Stimulated activated CD4-positive, alpha-beta T cell treated with anti-CD3 and anti-CD28 coated beads, Interleukin-1b, Interleukin-23, amount 100 ng/mL, for 1 hour (primary cell): ENCODE measurements at places on chromosomes 13 and 19.

DNA sequence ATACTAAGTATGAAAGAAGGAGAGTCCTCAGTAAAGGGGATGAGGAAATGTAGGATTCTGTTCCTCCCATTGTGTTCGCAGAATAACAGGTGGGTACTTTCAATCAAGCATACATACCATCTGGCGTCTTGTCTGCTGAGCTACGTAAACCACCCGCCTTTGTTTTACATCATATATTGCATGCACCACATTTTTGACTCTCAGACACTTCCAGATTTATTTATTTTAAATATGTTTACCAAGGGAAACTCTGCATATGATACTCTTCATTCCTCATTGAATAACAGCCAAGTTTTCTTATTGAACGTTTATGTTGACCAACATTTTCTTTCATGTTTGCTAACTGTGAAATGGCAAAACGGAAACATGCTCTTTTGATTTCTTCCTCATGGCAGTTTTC lies 174.1 kb downstream of the FGF14 start:
- DNase-seq: no peak

DNA sequence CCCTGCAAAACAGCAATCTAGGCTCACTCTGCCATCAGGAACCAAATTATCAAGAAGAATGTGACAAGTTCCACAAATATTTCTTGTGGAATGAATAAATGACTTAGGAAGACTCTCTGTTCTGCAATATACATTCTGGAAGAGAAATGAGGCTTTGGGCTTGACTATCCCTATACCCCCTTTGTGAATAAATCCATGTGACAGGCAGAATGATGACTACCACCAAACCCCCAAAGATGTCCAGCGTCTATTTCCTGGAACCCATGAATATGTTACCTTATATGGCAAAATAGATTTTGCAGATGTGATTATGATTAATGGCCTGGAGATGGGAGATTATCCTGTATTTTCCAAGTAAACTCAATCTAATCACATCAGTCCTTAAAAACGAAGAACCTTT lies 139.3 kb downstream of the ENOX1 start:
- DNase-seq: no peak

- no peak for DNase-seq
Observed at GRCh38 chr19:7722231-7722651, 9.7 kb downstream of the CLEC4G start.

GRCh38 chr13:39102981-39103490 lies 64.8 kb downstream of the NHLRC3 start:
- no peak for DNase-seq

DNA sequence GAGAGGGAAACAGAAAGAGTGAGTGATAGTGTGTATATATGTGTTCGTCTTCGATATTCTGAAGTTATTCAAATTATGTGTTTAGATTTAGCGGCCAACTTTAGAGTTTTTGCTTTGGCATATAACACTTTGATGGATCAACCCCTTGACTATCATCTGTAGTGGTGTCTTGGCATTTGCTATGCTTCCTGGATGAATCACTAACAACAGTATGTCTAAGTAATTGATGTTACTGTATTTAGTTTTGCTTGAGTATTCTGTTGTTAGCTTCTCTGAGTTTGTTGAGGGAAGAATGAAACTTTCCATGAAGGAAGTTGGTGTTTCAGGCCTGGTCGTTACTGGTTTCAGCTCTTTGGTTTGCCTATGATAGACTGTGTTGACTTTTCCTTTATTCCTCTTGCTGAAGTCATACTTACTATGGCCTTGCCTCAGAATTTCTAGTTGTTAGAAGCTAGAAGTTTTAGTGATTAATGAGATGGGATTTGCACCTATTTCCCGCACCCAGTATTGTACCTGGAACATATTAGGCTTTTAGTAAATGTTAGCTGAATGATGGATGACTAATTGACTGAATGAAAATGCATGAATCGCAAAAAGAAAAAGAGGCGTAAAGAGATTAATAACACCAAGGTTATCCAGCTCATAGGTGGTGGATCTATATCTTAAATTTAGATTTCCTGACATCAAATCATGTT lies 20.7 kb downstream of the NDFIP2 start:
- DNase-seq: no peak

- no peak for DNase-seq
Observed at GRCh38 chr19:12792853-12793289, 1.6 kb downstream of the JUNB start.

DNA sequence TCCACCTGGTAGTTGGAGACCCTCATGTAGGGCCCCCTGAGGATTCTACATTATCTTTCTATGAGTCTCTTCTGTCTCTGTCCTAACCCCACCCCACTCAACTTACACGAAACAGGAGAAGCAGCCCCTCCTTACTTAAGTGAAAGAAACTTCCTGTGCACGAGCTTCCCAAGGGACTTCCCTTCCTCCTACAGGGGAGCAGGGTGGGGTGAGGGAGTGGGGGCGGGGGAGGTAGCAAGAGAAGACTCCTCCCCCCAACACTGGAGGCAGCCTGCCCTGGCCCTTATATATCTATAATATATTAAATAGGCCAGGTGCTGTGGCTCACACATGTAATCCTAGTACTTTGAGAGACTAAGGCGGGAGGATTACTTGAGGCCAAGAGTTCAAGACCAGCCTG lies 5.5 kb upstream of the PDE4C start:
- no peak for DNase-seq

DNA sequence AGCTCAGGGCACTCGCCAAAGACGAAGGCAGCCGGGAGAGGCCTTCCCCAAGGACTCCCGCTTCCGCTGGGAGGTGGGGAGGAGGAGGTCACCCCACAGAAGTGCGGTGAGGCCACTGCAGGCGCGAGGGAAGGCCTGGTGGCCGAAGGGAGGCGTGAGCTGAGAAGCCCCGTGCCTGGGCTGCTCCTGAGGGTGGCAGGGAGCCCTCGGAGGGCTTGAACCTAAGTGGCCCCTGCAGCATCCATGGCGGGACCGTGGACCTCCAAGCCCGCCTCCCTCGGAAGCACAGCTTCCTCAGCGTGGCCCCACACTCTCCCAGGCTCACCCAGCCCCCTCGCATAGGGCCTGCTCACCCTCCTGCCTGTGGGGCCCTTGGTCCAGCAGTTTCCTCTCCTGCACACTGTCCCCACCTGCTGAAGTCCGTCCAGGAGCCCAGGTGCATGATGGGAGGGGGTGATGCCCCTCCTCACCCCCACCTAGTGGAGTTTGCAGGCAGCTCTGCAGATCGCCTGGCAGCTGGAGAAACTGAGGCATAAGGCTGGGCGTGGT lies 25.9 kb downstream of the EFNA2 start:
- DNase-seq: no peak

GRCh38 chr19:31501427-31502195 lies 152.4 kb upstream of the TSHZ3 start:
- no peak for DNase-seq

DNA sequence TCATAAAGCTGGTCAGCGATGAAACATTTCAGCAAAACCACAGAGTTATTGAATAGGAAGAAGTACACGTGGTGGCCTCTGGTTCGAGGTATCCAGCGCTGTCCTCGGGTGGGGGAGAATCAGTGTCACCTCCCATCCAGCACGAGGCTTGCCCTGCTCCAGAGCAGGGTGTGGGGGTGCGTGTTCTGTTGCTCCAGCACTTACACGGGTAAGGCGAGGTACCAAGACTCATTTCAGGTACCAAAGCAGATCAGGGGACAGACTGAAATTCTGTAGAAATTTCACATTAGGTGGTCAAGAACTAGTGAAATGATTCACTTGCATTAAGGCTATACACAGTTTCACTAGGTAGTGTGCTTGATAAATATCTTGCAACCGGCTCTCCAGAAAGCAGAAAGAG lies 164.2 kb upstream of the SOX1 start:
- DNase-seq: no peak

DNA sequence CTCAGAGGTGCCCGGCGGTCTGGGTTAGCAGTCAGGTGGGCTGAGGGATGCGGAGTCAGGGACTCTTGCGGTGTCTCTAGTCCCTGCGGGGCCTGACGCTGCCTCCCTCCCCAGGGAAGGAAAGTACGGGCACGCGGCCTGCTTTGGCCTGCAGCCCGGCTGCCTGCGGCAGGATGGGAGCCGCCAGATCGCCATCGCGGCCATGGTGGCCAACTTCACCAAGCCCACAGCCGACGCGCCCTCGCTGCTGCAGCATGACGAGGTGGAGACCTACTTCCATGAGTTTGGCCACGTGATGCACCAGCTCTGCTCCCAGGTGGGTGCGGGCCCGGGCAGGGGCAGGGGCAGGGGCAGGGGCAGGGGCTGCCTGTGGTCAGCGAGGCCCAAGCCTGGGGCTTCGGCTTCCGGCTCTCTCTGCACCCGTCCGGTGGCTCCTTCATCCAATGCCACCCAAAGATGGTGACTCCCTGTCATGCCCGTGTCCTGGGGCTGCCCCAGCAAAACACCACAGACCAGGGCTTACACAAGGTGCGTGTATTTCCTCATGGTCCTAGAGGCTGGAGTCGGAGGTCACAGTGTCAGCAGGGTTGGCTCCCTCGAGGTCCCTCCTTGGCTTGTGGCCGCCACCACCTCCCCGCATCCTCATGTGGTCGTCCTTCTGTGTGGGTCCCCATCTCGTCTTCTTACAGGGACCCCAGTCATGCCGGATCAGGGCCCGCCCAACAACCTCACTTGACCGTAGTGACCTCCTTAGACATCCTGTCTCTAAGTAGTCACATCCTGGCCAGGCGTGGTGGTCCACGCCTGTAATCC lies 11.3 kb upstream of the ZNF554 start:
- DNase-seq: no peak

GRCh38 chr19:37932985-37933936 lies 26.3 kb downstream of the SIPA1L3 start:
- no peak for DNase-seq

DNA sequence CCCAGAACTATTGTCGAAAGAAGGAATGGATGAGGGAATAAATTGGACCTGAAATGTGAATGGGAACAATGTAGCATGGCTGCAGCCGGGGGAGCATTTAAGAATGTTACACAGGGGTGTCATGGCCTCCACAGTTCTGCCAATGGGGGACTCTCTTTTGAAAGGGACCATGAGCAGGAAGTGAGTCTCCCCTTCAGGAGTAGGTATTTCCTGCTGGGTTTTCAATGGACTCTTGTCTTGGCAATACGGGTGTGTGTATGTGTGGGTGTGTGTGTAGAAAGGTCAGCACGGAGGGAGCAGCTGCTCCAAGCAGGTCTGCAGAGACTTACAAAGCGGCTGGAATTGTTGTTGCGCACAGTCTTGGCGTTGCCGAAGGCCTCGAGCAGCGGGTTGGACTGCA lies 24.4 kb downstream of the MYO1F start:
- DNase-seq: no peak

- DNase-seq: no peak
Observed at GRCh38 chr19:46867170-46867569, 6.4 kb downstream of the ARHGAP35 start.

- DNase-seq: no peak
Observed at GRCh38 chr13:33119022-33119781, 103.0 kb downstream of the KL start.
